ENCODE measurements at places on chromosomes 16 and 17.

GRCh38 chr16:89018282-89019158 is 41.5 kb upstream of the CBFA2T3 start:
- no peak for DNase-seq

DNA sequence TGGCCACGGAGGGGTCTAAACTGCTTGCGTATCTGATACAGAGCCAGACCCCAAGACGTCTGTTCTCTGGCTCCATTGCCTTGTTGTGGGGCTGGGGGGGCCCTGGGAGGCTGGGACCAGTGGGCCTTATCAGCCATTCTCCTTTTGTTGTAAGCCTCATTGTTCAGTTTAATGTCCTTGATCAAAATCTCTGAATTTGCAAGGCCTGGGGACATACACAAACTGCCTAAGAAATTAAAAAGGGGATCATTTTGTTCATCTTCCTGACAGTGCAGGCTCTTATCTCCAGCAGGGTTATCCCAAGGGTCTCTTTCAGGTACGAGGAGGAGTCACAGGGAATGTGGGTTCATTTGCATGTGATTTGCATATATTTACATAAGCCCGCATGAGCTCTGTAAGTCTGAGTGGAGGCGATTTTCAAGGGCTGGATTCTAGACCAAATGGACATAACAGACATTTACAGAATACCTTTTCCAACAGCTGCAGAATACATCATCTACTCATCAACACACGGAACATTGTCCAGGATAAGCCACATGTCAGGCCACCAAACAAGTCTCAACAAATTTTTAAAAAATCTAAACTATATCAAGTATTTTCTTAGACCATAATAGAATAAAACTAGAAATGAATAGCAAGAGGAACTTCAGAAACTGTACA is 269.8 kb downstream of the RBFOX1 start:
- DNase-seq: no peak

- no peak for DNase-seq
These were observed 196.0 kb upstream of the CPHXL start for GRCh38 chr16:75922250-75922649.

- DNase-seq: no peak
These were observed 86.5 kb downstream of the ABCA8 start for GRCh38 chr17:68868708-68869107.

Measured in transverse colon (tissue), 4 donors.